Dermis microvascular lymphatic vessel endothelial cell (primary cell): ENCODE measurements at places on chromosomes 2 and 18.

- no peak for DNase-seq
Observed at GRCh38 chr2:134773335-134773734, 54.5 kb upstream of the TMEM163 start.

- DNase-seq = no peak
Observed at GRCh38 chr2:138276339-138276738, 225.2 kb upstream of the SPOPL start.

DNA sequence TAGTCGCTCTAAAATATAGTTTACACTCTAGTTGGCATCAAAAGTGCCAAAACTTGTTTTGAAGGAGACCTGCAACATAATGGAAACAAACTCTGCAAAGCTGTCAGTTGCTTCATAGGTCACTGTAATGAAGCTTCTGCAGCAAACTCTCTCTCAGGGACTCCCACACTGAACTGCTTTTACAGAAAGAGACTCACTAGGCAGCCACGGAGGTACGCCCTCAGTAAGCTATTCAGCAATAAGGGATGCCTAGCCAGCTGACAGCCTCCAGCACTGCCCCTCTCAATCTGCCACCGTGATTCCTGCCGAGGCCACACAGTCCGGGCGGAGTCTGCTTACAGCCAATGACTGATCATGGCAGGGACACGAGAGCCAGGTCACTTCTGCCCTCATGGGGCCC is 51.1 kb downstream of the COLEC12 start:
- peak; percentile 17 for DNase-seq

DNA sequence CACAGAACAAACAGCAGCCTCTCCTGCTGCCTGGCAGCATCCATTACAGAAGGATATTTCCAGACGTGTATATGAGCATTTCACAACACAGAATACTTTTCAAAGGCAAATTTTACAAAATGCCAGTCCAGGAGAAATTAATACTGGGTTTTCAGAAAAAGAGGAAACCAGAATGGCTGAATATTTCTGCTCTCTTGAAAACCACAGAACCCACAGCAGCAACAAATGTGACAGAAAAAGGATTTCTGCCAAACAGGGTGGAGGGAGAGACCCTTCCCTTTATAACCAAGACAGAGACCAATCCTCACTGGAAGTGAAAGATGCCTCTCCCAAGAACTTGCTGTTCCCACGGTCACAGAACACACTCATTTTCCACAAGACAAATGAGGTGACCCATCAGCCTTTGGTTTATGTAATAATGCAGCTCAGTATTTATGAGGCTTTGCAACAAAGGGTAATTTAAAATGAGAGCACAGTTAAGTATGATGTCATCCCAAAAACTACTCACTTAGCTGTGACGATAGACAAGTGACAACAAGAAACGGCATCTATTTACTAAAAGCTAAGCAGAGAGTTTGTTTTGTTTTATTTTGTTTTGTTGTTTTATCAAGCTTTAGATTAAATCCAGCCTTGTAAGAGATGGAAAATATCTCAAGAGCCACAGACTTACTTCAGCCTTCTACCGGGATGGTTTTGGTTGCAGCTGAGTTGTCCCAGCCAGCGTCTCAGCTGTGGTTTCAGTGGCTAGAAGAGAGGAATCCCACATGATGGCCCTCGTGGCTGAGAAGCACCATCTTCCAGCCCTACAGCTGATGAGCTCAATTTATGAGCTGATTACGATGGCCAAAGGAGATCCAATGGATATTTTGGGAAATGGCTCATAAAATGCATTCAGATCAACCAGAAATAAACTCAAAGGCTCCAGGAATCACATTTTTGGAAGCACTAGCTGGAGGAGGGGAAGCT is 249.3 kb upstream of the AGAP1 start:
- DNase-seq = no peak

GRCh38 chr18:55239740-55240139 is 280.5 kb upstream of the CCDC68 start:
- DNase-seq = no peak

- no peak for DNase-seq
Observed at GRCh38 chr2:181858600-181858999, 32.9 kb upstream of the ITPRID2 start.

- no peak for DNase-seq
Observed at GRCh38 chr2:103792042-103792441, 1030.2 kb downstream of the TMEM182 start.

DNA sequence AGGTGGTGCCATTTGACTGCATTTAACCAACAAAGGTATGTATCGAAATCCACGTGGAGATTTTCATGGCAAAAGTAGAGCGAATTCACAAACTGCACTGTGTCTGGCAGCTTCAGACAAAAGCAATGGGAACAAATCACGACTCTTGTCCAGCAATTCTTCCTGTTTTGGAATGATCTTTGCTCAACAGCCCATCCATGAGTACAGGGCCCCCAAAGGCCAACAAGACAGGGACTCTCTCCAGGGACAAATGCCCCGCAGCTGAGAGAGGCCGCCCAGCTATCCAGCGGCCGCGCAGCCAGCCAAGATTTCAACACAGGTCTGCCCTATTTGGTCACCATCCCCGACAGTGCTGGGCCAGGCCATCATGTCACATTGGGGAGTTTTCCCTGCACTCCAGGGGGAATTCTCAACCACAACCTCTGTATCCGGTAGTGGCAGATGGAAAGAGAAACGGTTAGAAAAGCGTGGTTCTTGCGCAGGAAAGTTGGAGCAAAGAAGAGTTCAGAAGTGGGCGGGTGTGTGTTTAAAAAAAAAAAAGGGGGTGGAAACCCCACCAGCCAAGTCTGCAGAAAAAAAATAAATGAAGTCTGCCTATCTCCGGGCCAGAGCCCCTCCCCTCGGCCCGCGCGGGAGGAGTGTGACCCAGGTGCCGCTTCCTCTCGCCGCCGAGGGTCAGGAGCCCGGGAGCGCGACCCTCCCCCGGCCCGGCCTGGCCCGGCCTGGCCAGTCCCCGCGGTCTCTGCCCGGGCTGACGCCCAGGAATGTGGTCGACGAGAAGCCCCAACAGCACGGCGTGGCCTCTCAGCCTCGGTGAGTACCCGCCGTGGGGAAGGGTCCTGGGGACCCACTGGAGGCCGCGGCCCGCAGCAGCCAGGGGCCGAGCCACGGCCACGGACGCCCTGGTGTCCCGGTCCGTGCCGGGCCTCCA is at the start of gene GYPC:
Gene GYPC, plus strand, starts transcription at position 659 of the 931 bp plus-strand sequence. Its CDS starts 106 bp downstream, at position 765.
- DNase-seq = peak; percentile 91

GRCh38 chr18:8709248-8710059 is 4.1 kb downstream of the MTCL1 start:
- no peak for DNase-seq

GRCh38 chr2:233705911-233706506 is 6.7 kb upstream of the UGT1A5 start:
- no peak for DNase-seq

- no peak for DNase-seq
Observed at GRCh38 chr2:58731488-58731869, 490.4 kb upstream of the FANCL start.

DNA sequence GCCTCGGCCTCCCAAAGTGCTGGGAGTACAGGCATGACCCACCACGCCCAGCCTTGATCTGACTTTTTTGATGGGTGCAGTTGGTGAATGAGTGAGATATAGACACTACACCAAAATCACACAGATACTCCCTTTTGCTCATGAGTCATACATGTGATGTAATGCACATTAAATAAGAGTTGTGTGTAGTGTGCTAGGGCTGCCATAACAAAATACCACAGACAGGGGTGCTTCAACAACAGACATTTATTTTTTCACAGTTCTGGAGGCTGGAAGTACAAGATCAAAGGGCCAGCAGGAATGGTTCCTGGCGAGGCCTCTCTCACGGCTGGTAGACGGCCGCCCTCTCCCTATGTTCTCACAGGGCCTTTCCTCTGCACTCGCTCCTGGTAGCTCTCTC is 46.6 kb downstream of the GBX2 start:
- no peak for DNase-seq

- DNase-seq = no peak
Observed at GRCh38 chr18:35697869-35698268, 116.3 kb downstream of the GALNT1 start.

DNA sequence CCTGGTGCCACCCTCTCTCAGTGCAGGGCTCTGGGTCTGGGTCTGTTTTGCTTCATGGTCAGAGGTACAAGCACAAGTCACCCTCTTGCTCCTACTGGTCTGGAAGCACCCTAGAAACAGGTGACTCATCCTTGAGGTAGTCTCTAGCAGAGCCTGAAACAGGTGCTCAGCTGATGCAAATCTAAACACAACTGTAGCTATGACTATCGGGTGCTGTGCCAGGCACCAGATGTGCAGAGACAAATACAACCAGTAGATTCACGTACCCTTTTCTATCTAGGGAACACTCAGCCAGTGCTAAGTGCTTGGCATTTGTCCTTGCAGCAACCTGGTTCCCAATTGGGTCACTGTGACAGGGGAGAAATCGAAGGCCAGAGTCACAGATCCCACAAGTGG is 140.9 kb upstream of the MYCN start:
- DNase-seq = no peak

DNA sequence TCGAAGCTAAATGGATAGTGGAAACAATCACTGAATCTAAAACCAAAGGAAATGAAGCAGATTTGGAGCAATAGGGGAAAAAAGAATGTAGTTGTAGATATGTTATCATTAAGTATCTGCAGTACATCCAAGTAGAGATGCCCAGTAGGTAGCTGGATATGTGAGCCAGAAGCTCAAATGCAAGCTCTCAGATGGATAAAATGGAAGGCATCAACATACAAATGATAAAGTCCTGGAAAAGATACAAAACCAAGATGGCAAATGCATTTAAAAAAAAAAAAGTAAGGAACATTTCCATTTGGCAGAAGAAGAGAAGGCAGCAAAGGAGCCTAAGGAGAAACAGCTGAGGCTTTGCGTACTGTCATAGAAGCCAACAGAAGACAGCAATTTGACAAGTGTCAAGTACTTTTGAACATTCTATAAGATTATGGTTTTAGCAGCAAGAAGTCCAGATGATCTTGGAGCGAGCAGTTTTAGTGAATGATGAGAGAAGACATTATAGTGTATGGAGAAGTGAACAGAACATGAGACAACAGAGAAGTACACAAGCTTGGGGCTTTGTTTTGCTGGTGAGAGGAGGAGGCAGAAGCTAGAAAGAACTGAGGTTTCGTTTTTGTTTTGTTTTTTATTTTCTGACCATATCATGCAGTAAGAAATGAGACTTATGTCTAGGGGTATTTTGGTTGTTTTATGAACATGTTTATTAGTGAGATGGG is 18.3 kb downstream of the ROCK2 start:
- no peak for DNase-seq
